Naive thymus-derived CD8-positive, alpha-beta T cell (primary cell): ENCODE measurements at places on chromosomes 12 and 14.
A peak's percentile ranks its signal among the peaks of the same experiment; 100 is the strongest.

DNA sequence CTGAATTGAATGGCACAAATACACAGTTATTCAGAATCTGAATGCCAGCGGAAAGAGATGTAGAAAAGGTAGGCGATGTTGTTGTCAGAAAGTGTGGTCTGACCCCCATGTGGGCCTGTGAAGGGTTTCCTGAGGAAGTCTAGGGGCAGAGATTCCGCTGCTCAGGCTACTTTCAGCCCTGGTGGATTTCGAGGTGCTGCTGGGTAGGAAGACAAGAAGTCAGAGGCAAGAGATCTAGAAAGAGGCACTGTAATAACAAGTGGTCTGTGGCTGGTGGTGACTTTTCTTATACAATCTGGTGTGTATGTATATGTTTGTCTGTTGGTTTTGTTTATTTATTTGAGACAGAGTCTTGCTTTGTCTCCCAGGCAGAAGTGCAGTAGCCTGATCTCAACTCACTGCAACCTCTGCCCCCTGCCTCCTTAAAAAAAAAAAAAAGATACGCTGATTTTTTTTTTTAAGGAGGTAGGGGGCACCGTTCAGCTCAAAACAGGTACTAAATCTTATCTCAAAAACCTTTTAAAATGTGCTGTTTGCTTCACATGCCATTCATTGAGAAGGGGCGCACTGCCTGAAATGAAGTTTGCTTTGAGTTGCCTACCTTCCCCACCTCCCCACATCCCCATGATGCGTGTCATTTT lies 27.1 kb upstream of the MANSC4 start:
- DNase-seq = peak; percentile 39

GRCh38 chr12:39671898-39672875 lies 52.6 kb upstream of the ABCD2 start:
- DNase-seq = no peak

DNA sequence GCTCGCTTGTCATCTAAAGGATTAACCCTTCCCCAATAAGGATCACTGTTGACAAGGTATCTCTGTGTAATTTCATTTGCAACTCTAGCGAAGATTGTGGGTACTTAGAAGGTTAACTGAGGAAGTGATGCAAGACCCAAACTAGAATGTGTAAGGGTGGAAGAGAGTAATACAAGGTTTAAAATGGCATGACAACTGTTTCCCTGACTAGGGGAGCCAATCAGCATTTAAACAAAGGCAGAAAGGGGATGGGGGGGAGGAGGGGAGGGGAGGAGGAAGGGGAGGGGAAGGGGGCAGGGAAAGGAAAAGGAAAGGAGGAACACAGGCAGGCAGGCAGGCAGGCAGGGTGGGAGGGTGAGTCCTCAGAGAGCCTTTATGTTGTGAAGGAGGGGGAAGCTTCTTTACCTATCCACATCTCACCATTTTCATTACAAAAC lies 31.1 kb downstream of the NRDE2 start:
- DNase-seq = no peak

DNA sequence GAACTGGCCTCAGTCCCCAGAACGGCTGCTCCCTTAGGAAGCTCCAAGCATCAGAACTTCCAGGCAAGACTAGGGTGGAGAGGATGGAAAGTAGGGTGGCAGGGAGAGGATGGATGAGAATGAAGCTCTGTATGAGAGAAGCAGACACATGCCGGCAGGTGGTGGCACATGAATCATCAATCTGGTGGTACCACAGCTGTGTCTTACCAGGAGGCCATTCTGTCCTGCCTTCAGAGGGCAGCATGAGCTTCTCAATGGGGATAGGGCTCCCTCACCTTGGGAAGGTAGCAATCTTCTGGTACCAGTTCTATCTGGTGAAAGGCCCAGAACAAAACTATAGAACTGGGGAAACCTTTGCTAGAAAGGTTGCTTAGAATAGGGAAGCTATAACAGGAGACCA lies 55.4 kb upstream of the PYGL start:
- no peak for DNase-seq

- DNase-seq = no peak
Observed at GRCh38 chr12:108879615-108880254, at the start of gene DAO. TSS of gene DAO (plus strand) at chr12:108880092. CDS start at chr12:108885007, 4,915 bp downstream.

DNA sequence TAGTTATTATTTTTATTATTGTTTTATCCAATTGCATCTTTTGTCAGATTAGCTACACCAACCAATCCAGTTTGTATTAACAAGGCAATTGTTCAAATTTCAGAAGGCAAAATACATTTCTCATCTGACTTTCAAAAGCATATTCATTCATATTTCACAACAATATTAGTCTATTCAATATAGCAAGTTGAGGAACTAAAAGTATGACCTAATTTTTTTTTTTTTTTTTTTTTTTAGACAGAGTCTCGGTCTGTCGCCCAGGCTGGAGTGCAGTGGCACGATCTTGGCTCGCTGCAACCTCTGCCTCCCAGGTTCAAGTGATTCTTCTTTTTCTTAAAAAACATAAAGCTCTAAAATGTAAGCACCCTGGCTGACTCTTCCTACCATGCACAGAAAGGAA lies 17.3 kb downstream of the COX14 start:
- no peak for DNase-seq

- peak; percentile 59 for DNase-seq
Observed at GRCh38 chr12:10749700-10750384, 26.7 kb upstream of the YBX3 start.
